Smooth muscle cell of the brain vasculature (primary cell): ENCODE measurements at places on chromosomes 7 and 10.

DNA sequence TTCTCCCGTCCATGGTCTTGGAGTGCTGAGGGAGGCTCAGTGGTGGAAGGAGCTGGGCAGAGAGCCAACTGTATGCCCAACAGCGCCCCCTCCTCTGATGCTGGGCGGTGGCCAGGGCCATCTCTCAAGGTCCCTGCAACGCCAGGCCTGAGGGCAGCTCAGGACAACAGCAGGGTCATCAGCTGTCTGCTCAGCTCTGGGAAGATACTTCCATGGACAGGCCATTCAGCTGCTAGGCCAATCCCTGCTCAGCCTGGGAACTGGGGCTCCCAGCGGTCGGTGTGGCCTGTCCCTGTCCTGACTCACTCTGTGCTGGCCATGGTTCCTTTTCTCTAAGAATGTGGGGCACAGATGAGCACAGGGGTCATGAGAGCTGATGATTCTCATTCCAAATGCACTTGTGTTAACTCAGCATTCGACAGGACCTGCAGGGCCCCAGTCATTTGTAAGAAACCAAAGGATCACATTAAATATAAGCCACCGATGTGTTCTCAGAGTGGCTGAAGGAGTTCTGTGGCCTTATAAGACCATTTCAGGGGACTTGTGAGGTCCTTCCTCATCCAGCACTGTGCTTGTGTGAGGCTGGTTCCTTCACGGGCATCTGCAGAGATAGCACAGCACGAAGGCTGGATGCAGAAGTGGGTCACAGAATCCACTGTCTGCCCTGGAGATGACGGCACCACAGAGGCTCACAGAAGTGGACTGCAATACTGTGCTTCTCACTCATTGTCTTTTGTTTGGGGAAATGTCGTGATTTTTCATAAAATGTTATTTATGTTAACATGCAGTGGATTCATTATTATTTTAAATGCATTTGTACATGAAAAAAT is 73.0 kb downstream of the ADCY1 start:
- no peak for DNase-seq

GRCh38 chr7:73817121-73817520 is 13.7 kb upstream of the CLDN4 start:
- no peak for DNase-seq

DNA sequence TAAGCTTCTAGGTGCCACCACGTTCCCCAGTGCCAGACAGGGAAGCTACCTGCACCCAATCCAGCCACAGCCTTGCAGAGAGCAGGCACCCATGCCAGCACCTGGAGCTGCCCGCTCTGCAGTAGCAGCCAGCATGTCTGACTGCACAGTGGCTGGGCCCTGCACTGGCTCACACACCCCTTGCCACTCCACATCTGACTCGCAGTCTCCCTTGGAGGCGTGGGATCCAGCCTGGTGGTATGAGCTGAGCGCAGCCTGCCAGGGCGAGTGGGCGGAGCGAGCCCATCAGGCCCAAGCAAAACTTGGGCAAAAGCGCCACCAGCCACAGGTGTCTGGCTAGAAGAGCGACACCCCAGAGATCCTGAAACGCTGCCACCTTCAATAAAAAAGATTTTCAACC is 30.1 kb downstream of the CRTAC1 start:
- DNase-seq: no peak

GRCh38 chr7:121872831-121873288 is at the start of gene PTPRZ1:
Gene PTPRZ1 (plus strand): TSS chr7:121873161. CDS start chr7:121873500, 339 bp downstream.
- DNase-seq: no peak

DNA sequence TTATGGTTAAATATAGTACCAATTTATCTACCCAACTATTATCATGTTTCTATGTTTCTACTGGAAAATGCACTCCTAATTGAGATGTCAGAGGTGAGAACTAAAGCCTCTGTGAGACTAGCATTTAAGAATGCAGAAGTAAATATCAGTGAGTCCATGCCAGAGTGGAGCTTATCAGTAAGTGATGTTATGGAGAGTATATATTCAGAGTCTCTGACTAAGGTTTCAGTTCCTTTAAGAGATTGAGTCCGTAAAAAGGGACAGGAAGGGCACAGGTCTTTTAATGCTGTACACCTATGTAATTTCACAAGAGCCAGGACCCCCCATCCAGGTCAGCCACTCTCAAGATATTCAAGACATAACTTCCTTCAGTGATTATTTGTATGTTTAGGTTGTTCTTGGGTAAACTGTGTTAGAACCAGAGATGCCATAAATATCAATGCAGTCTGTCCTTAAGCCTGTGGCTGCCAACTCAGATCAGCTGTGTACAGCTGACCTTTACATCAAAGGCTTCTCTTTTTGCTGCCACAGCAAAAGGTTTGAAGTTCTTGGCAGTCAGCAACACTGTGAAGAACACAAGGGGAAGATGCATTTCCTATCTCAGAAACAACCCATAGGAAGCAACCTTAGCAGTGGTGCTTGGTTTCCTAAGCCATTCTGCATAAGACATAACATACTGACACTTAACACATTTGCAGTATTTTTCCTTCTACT is 244.8 kb downstream of the BICC1 start:
- DNase-seq: no peak

DNA sequence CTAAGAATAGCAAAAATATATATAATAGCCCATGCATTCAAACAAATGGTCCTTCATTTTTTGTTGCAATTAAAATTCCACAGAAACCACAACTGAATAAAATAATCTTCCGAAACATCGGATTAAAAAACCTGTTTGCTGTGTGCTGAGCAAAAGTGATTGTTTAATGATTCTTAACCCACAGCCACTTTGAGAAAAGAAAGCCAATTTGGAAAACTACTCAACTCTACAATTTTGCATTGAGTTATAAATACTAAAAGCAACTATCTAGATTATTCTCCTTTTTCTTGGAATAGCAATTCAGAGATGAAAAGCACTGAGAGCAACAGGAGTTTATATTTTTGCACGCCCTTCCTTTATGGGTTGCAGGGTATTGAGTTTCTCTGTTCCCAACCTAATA is 8.0 kb downstream of the ADRB1 start:
- DNase-seq: no peak

DNA sequence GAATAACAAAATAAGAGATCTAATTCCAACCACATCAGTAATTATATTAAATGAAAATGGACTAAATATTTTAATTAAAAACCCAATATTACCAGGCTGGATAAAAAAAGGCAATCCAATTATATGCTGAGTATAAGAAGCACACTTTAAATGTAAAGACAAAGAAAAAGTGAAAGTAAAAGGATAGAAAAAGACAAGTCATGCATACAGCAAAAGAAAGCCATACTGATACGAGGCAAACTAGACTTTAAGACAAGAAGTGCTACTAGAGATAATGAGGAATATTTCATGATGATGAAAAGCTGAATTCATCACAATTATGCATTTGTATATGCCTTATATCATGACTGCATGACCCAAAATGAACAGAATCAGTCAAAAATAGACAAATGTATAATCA is 628.6 kb downstream of the PHTF2 start:
- DNase-seq: no peak
